Smooth muscle cell of the umbilical artery (primary cell): ENCODE measurements at places on chromosomes 1 and 21. TPM values are rescaled to one million over a fixed set of nuclear protein-coding genes. Genes with fewer than 3 reads are reported as not detected.

Gene ENAH
- total RNA-seq: 132 and 134 TPM in 2 replicates

Gene ZBTB8OS
- total RNA-seq: 34.0 and 44.2 TPM in 2 replicates

Gene FCER1G
- 0.59 TPM in 1 of 2 replicates, not detected in the other for total RNA-seq

Gene RNU1-4
- under 0.01 TPM in 2 replicates for total RNA-seq

Gene C4BPA
- total RNA-seq: not detected in 2 replicates

Gene CCDC185
- not detected in 2 replicates for total RNA-seq

Gene DDR2
- total RNA-seq: 188 and 189 TPM in 2 replicates

Gene NBL1
- total RNA-seq: 57.9 and 99.5 TPM in 2 replicates

Gene EPHA2
- total RNA-seq: 60.0 and 152 TPM in 2 replicates

Gene KRTAP19-1
- not detected in 2 replicates for total RNA-seq

Gene KISS1
- total RNA-seq: not detected in 2 replicates

Gene ABCA4
- 0.30 and 0.51 TPM in 2 replicates for total RNA-seq

Gene SPRR3
- not detected in 2 replicates for total RNA-seq

Gene CEP104
- total RNA-seq: 22.3 and 41.8 TPM in 2 replicates

Gene NIPAL3
- total RNA-seq: 55.5 and 67.4 TPM in 2 replicates
